ENCODE measurements at places on chromosomes 6 and 20.
A peak's percentile ranks its signal among the peaks of the same experiment; 100 is the strongest.

DNA sequence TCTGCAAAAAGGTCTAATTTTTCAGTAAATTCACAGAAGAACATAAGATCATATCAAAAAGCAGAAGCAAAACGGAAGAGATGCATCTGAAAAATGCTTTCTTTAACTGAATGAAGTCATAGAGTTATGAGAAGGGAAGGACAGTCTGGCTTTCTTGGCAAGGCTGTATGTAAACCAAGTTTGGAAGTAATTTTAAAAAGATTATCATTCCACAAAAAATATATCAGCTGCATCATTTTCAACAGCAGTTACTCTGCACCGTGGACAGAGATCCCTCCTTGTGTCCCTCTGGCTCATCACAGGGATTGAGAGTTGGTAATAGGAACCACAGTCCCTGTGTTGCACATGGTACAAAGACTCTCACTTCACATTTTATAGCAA lies 258.5 kb downstream of the HIVEP2 start:
- no peak for DNase-seq

DNA sequence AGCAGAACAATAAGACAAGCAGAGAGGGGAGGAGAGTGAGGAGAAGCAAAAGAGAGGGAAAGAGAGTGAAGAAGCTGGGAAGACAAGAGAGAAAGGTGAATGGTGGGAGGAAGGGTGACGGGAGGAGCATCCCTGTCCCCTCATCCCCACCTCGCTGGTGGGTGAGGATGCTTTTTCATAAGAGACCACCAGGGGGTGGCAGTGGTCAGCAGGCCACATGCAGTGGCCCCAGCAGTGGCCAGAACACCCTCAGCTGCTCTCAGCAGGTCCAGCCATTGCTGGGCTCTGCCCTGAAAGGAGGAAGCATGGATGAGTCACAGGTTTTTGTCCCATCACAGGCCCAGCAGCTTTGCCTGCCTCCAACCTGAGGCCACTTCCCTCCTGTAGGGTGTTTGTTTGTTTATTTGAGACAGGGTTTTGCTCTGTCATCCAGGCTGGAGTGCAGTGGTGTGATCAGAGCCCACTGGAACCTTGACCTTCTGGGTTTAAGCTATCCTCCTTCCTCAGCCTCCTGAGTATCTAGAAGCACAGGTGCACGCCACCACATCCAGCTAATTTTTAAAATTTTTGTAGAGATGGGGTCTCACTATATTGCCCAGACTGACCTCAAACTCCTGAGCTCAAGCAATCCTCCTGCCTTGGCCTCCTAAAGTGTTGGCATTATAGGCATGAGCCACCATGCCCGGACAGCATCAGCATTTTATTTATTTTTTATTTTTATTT lies 24.0 kb downstream of the FGD2 start:
- DNase-seq = peak; percentile 90

GRCh38 chr6:98875375-98875774 lies 41.0 kb downstream of the POU3F2 start:
- no peak for DNase-seq

GRCh38 chr20:61659246-61659993 lies 406.3 kb downstream of the TAF4 start:
- no peak for DNase-seq

- no peak for DNase-seq
Observed at GRCh38 chr6:96947055-96947454, 22.5 kb downstream of the KLHL32 start.

GRCh38 chr6:157080986-157081391 lies 242.3 kb downstream of the TMEM242 start:
- no peak for DNase-seq
